ENCODE measurements at places on chromosomes 1 and 21.

GRCh38 chr1:11529330-11529729 is 50.4 kb downstream of the DISP3 start:
- no peak for DNase-seq

GRCh38 chr1:243903041-243903440 is 53.0 kb upstream of the AKT3 start:
- DNase-seq, result no peak

DNA sequence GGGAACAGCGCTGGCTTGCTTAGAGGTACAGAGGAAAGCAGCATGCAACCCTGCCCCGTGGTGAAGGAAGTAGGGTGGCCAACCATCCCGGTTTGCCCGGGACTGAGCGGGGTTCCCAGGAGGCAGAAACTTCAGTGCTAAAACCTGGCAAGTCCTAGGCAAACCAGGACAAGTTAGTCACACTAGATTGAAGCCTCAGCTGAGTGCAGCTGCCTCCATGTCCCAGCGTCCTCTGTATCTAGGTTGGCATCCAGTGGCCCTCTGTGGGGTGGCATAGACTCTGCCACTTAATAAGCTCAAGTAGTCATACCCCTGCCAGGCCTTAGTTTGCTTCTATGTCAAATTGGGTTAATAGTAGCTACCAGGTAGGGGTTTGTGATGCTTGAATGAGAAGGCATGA is 67.1 kb downstream of the ATP2B4 start:
- DNase-seq, result no peak

- DNase-seq, result no peak
Observed at GRCh38 chr1:62832276-62832675, 48.3 kb downstream of the ATG4C start.

DNA sequence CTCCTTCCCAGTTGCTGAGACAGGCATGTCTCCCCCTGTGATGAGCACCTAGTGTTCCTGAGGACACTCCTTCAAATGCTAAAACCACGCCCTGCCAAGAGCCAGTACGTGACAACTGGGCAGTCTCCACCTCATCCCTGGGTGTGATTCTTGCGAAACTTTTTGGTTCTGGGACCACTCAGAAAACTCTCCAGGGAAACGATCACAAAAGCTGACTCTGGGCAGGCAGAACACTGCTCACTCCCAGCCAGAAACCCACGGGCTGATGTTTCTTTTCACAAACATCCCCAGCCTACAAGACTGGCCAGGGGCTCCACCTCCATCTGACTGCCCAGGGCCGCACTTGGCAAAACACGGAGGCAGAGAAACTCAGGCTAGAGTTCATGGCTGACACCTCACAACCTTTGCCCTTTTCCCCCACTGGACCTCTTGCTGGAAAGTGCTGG is 24.4 kb downstream of the DHRS3 start:
- no peak for DNase-seq
